Smooth muscle cell of the brain vasculature (primary cell): ENCODE measurements at places on chromosomes 2 and 18.

DNA sequence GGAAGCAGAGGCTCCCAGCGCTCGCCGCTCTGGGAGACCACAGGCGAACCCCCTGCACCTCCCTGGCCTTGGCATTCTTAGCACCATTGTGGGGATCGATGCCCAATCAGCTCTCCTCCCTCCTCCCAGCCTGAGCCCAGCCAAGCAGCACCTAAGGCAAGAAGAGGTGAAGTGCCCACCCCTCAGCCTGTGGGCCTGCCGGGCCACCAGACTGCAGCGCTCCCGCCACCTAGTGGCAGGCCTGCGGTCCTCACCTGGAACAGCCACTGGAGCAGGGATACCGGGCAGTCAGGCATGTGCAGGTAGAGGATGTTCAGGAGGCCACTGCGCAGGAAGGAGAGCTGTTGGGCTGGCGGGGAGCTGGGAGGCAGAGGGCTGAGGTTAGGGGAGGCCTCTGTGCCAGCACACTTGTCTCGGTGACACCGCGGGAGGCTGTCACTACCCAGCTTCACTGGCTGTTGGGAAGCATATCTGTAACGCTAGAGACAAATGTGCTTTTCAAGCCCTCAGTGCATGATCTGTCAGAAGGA is 35.2 kb downstream of the FAM178B start:
- DNase-seq: peak; percentile 7

DNA sequence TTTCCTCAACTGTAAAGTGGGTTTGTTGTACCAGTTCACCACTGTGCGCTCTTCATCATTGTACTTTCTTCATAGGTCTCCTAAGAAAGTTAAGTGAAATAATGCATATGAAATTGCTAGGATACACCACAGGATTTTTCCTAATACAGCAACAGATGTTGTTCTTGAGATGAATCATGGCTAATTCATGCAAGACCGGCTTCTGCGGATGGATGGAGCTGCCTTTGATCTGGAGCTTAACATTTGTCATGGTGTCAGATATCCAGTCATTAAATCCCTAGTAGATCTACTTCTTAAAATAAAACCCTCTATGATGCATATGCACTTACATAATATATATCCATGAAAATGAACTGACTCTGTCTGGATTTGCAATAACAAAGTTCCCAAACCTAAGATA is 114.1 kb downstream of the COL6A3 start:
- DNase-seq: peak; percentile 83

GRCh38 chr2:198763793-198764192 is 693.9 kb downstream of the SATB2 start:
- DNase-seq: no peak

DNA sequence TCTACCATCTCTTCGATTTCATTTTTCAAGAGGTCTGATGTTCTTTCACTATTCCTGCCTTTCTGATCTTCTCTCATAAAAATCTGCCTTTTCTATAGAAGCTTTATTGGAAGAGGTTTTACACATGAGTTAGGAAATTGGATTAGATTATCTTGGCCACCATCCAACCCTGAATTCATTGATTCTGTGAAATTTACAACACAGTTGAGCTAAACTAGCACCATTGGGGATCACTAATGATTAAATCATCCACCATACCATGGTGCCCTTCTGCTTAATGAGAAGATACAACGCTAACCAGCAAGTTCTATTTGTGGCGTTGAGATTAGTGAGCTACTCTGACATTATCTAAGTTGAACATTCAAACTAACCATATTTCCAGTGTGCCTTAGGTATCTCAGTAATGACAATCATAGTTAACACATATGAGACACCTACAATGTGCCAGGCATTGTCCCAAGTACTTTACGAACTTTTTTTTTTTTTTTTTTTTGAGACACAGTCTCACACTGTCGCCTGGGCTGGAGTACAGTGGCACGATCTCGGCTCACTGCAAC is 17.3 kb upstream of the LBH start:
- DNase-seq: no peak

DNA sequence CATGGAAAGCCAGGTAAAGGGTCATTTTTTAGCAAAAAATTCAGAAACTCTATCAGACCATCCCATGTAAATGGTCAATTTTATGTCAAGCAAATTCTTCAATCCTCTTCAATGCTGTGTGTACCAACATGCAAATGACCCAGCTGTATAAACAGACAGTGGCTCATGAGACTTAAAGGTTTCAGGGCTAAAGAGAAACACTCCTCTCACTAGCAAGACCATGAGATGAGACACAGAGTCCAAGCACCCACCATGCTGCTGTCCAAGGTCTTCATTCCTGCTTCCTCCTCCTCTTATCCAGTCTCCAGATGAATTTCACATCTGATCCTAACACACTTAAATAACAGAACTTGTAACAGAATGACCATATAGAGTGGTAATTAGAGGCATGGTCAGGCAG is 30.8 kb upstream of the ONECUT2 start:
- DNase-seq: no peak

- no peak for DNase-seq
These were observed 5.0 kb downstream of the BIN1 start for GRCh38 chr2:127101756-127102477.

DNA sequence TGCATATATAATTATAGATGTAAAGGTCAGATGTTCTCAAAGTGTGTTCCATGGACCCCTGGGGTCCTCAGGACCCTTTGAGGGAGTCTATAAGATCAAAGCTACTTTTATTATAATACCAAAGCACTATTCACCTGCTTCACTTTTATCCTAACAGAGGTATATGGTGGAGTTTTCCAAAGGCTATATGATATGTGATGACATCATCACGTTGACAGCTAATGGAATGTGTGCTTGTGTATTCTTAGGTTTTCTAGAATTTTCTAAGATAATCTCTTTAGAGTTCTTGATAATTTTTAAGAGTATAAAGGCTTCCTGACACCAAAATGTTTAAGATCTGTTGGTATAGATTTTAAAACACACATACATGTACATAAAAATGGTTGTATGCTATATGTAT is 10.4 kb upstream of the ALK start:
- DNase-seq: no peak

DNA sequence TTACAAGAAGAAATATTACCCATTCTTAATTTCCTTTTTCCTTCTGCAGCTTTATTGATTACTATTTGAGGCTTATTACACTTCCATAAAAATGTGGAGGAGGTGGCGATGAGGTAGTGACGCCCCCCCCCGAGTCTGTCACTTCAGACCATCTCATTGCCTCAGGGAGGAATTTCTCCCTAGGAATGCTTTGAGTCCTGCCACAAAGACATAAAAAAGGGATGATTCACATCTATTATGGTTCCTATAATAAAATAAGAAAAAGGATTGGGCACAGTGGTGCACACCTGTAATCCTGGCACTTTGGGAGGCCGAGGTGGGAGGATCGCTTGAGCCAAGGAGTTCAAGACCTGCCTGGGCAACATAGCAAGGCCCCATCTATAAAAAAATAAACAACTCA is 93.7 kb downstream of the AOX1 start:
- DNase-seq: no peak

DNA sequence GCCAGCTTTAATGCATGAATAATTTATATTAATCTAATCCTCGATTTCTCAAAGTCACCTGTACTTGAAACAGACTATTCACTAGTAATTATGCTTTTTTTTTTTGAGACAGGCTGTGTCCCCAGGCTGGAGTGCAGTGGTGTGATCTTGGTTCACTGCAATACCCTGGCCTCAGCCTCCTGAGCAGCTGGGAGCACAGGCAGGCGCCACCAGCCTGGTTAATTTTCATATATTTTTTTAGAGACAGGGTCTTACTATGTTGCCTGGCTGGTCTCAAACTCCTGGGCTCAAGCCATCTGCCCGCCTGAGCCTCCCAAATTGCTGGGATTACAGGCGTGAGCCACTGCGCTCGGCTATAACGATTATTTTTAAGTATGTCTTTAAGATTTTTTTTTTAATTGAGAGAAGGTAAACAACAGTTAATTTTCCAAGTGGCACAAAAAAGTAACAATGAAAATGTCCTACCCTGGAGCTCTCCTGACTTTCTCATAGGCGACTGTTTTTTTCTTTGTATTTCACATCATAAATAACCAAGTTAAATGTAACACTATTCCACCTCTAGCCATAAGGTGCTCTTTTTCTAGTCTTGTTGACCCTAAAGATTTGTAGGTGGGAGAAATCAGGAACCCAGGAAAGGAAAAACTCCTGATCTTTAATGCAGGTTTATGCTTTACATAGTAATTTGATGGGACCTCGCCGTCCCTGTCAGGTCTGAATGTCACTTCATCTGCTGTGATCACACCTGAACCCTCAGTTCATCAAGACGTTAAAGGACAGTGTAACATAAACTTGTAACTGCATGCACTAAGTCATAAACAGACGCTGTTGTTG is 1.3 kb upstream of the ANKRD12 start:
- DNase-seq: no peak

DNA sequence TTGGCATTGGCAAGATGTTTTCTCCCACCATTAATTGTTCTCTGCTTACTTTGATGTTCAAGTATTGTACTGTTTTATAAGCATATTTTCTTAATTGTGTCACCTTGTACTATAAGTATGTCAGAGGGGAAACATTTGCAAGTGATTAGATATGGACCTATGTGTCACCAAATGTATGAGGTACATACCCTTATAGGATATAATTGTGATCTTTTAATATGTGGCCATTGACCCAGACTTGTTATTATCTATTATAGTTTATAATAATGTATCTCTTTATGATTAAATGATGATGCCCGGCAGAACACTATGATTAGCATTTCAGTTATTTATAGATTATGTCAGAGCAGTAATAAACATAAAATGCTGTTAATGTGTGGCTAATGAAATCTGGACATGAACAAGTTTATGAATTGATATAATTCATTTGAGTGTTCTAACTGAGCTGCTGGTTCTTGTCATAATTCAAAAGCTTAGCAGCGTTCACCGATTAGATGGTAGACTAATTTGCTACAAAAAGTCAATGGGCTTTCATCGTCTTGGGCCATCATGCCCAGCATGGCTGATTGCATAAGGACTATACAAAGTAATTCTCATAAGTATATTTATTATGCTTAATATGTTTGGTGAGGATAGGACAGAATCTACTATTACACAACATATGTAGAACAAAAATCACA is 480.9 kb upstream of the FANCL start:
- DNase-seq: no peak

GRCh38 chr2:134919341-134920210 is 954 bp downstream of the CCNT2 start:
- no peak for DNase-seq

- DNase-seq: no peak
These were observed 32.6 kb downstream of the MRPL33 start for GRCh38 chr2:27804146-27804545.

DNA sequence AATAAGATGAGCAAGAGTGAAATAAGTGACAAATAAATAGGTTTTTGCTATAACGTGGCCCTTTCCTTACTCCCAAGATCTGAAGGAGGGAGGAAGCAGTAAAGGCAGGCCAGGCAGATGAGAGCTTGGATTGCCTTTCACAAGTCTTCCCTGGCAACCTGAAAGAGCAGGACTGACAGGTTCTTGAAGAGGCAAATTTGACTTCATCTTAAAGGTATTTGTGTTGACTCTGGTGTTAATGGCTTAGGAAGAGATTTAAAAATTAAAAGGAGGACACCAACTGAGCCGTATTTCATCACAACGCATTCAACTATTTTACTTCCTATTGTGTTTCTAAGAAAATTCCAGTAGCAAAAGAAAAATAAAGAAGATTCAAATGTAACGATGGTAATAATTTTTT is 3.2 kb downstream of the STRN start:
- no peak for DNase-seq

- no peak for DNase-seq
These were observed 40.6 kb downstream of the ACTR3 start for GRCh38 chr2:113930448-113930847.

DNA sequence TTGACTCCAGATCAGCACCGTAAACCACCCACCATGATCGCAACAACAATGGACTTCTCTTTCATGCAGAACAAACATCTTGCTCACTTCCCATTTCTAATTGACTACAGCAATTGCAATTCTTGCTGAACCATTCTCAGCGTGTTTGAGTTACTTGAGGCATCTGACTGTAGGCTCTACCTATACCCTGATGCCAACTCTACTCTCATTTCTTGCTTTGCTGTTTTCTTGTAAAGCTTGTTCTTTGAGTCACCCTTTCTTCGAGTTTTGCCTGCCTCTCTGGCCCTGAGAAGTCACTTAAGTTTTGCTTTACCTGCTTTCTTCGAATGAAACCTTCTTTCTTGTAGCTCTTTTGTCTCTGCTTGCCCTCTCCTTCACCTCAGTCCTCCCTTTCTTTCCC is 160.5 kb upstream of the RND3 start:
- DNase-seq: no peak

- DNase-seq: no peak
These were observed 324.8 kb upstream of the GULP1 start for GRCh38 chr2:187966924-187967323.

DNA sequence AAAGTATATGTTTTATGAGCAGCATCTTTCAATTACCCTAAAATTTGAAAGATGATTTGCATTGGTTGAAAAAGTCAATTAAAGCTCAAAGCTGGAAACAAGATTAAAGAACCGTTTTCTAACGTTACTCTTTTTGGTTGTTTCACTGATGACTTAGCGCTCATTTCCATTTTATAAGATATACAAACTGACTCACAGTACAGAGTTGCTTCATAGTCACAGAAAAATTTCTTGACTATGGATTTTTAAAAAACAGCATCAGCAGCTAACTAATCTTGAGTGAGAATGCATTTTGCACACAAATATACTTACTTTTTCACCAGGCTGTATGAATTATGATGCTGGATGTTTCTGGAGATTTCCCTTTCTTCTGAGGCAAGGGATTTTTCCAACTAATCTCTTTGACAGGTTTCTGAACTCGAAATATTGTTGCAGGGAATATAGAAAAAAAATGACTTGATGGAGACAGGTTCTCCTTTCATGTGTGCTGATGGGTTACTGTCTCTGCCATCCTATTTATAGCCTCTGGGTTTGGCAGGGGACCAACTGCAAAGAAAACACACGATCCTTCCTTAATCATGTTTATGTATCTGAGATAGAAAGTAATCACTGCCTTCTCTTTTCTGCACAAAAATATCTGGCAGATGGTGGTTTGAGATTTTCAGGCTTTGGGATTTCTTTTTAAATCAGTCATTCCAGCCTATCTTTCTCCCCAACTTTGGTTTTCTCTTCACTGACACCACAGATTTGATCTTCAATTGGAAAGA is 129.4 kb upstream of the DAPL1 start:
- peak; percentile 10 for DNase-seq

- no peak for DNase-seq
These were observed 310.2 kb upstream of the STON1 start for GRCh38 chr2:48219555-48220436.

DNA sequence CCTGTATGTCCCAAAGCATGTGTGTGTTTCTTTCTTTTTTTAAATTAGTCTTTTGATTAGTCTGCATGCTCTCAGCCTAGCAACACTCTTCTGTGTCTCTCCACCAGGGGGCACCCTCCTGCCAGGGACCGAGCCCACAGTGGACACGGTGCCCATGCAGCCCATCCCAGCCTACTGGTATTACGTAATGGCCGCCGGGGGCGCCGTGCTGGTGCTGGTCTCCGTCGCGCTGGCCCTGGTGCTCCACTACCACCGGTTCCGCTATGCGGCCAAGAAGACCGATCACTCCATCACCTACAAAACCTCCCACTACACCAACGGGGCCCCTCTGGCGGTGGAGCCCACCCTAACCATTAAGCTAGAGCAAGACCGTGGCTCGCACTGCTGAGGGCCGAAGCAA is 93.8 kb downstream of the NRP2 start:
- no peak for DNase-seq
